Activated CD4-positive, alpha-beta T cell treated with anti-CD3 and anti-CD28 coated beads, Interleukin-10, Interleukin-2, amounts not matched to agents 100 ng/mL and 50 ng/mL, durations not matched to agents 16 hours and 8 hours (primary cell): ENCODE measurements at places on chromosomes 3 and 15.

DNA sequence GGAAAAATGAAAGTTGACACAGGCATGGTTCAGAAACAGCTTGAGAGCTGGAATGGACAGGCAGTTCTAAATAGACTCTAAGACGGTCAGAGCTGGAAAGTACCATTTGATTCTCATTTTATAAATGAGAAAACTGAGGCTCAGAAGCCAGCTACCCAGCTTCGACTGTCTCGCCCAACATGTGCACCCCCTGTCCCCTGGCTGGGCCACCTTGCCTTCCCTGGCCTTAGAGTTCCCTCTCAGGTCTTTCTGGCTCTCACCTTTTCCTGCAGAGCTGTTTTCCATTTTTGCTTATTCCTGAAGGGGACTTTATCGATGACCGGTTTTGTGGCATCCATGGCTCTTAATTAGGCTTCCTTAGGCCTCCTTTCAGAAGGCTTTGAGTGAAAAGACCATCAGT lies 17.3 kb upstream of the DOCK3 start:
- no peak for DNase-seq

GRCh38 chr3:139286825-139287224 lies 57.0 kb upstream of the MRPS22 start:
- no peak for DNase-seq

- DNase-seq, result peak; percentile 18
Measured at GRCh38 chr15:34610354-34610753, 26.9 kb upstream of the GOLGA8B start.

- DNase-seq, result no peak
Measured at GRCh38 chr3:25573386-25574171, 91.1 kb downstream of the TOP2B start.
